Gastroesophageal sphincter (tissue), 4 donors: ENCODE measurements at places on chromosomes 11 and 22. TPM values are rescaled to one million over a fixed set of nuclear protein-coding genes. Genes with fewer than 3 reads are reported as not detected.

- H3K4me1 ChIP-seq: peaks cover 62% of the 10 kb centered on the region
- peaks cover 8% of the 10 kb centered on the region for H3K27me3 ChIP-seq
- peak; percentile 63 for ATAC-seq
These were observed 759 bp downstream of the ROBO4 start for GRCh38 chr11:124896821-124897391.

DNA sequence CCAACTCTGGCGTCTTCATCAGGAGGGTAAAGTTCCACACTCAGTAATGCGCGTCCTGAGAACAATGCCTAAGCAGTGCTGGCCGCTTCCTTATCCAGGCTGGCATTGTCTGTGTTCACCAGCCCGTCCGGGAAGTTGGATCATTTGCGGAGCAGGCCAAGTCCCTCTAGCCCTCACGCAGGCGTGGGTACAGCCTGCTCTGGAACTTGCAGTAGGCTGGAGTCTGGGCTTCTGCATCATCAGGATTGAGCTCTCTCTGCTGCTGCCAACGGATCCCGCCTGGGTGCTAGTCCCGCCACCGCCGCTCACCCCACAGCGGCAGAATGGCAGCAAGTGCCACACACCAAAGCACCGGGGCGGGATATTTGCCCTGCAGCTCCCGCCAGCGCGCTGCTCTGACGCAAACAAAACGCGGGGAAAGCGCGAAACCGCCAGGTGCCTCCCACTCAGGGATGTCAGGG is 29.0 kb downstream of the GLYATL1 start:
- H3K36me3 ChIP-seq: no peaks in the 10 kb centered on the region
- no peak overlapping the region for H3K4me3 ChIP-seq
- no peaks in the 10 kb centered on the region for H3K4me1 ChIP-seq
- ATAC-seq: no peak
- no peak overlapping the region for H3K27ac ChIP-seq

GRCh38 chr11:72307439-72307838 is 63.5 kb upstream of the PHOX2A start:
- no peak overlapping the region for H3K27ac ChIP-seq
- no peaks in the 10 kb centered on the region for H3K27me3 ChIP-seq
- H3K36me3 ChIP-seq: peaks cover 58% of the 10 kb centered on the region
- ATAC-seq: no peak
- no peak overlapping the region for H3K4me3 ChIP-seq
- H3K4me1 ChIP-seq: peaks cover 33% of the 10 kb centered on the region

GRCh38 chr11:61049859-61050258 is 52.4 kb upstream of the CD5 start:
- no peak overlapping the region for H3K27ac ChIP-seq
- no peak overlapping the region for H3K4me3 ChIP-seq
- H3K4me1 ChIP-seq: no peaks in the 10 kb centered on the region
- ATAC-seq: no peak
- no peaks in the 10 kb centered on the region for H3K36me3 ChIP-seq

- ATAC-seq: no peak
- peaks cover 41% of the 10 kb centered on the region for H3K27me3 ChIP-seq
- no peaks in the 10 kb centered on the region for H3K4me1 ChIP-seq
These were observed 19.4 kb downstream of the PTPN5 start for GRCh38 chr11:18772211-18772610.

GRCh38 chr11:108853864-108854263 is 189.0 kb downstream of the DDX10 start:
- no peak for ATAC-seq
- H3K4me1 ChIP-seq: peaks cover 31% of the 10 kb centered on the region
- H3K27me3 ChIP-seq: no peaks in the 10 kb centered on the region
- H3K4me3 ChIP-seq: peak overlapping the region; percentile 0
- no peaks in the 10 kb centered on the region for H3K36me3 ChIP-seq

GRCh38 chr11:118928870-118929500 is 3.3 kb upstream of the BCL9L start:
- peak overlapping the region; percentile 86 for H3K4me3 ChIP-seq
- no peaks in the 10 kb centered on the region for H3K36me3 ChIP-seq
- H3K4me1 ChIP-seq: no peaks in the 10 kb centered on the region

DNA sequence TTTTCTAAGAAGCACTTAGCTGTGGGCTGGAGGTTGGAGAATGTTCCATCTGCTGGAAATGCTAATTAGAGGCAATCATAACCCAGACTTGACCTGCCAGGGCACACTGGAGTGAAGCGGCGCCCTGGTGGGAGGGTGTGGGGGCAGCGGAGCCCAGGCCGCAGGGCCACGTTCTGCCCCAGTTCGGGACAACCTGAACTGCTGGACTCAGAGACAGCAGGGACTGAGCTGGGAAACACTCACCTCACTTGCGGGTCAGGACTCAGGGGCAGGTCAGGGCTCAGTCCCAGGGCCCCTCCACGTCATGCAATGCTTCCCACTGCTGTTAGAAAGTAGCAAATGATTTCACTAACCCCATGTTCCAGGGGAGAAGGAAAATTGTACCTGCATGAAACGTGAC is 316.4 kb downstream of the NTM start:
- no peak overlapping the region for H3K27ac ChIP-seq
- H3K27me3 ChIP-seq: peaks cover 87% of the 10 kb centered on the region
- no peak overlapping the region for H3K4me3 ChIP-seq
- ATAC-seq: no peak
- no peaks in the 10 kb centered on the region for H3K36me3 ChIP-seq

DNA sequence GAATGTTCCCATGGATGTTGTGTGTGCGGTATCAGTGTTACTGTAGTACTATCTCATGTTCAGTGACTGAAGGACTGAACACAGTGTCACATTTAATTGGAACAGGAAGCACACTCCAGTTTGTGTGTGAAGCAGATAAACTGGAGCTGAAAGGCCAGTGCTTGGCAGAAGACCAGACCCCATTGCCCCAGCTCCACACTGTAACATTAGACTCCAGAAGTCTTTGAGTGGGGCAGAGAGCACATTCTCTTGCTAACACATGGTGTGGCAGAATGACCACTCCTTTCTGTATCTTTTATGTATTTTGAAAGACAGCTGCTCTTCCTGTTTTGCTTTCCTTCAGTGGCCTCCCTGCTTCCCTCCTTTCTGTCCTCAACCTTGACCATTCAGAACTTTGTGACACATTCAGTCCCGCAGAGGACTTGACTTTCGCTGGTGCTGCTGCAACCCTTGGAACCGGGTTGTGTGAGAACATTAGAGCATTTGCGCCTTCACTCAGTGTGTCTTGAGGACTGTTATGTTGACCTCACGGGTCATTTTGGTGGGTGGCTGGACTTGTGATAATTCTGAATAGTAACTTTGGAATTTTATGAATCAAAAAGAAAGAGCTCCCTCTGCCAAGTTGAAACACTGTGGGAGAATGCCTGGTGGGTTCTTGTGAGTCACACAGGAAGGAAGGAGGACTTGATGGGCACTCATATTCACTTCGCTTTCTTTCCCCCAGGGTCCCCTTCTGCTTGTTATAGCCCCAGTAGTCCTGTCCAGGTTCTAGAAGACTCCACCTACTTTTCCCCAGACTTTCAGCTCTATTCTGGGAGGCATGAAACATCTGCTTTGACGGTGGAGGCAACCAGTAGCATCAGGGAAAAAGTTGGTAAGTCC is 26.4 kb downstream of the AMOTL1 start:
- H3K27me3 ChIP-seq: no peaks in the 10 kb centered on the region
- H3K27ac ChIP-seq: peak overlapping the region; percentile 77
- peak; percentile 77 for ATAC-seq
- no peaks in the 10 kb centered on the region for H3K36me3 ChIP-seq
- peaks cover 95% of the 10 kb centered on the region for H3K4me1 ChIP-seq

- no peaks in the 10 kb centered on the region for H3K36me3 ChIP-seq
- no peak overlapping the region for H3K4me3 ChIP-seq
- H3K27ac ChIP-seq: peak overlapping the region; percentile 6
- no peaks in the 10 kb centered on the region for H3K27me3 ChIP-seq
These were observed 164.2 kb downstream of the FAM76B start for GRCh38 chr11:95625164-95625900.

DNA sequence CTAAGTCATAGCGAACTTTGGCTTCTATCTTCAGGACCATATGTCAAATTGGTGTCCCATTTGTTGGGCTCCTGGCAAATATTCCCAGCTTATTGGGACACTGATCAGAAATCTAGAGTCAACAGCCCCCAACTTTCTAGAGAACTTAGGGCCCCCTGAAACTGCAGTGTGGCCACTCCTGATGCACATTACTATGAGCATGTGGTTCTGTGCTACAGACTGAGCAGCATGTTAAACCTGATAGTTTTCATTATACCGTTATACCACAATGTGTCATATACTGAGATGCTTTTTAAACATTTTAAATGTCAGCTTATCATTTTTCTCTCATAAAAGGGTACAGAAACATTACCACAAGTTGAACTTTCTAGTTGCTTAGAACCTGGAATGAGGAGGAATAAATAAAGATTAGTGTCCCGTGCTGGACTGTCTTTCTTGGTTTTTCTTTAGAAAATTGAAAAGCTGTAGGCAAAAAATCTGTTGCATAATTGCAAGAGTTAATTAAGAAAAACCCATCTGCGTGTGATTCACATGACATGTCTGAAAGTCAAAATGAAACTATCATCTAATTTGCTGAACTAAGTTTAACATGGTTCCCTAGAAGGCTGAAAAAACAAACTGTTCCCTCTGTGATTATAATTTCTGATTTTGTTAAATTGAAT is 16.4 kb upstream of the CTSC start:
- H3K36me3 ChIP-seq: no peaks in the 10 kb centered on the region
- no peaks in the 10 kb centered on the region for H3K27me3 ChIP-seq
- no peaks in the 10 kb centered on the region for H3K4me1 ChIP-seq
- H3K27ac ChIP-seq: no peak overlapping the region

DNA sequence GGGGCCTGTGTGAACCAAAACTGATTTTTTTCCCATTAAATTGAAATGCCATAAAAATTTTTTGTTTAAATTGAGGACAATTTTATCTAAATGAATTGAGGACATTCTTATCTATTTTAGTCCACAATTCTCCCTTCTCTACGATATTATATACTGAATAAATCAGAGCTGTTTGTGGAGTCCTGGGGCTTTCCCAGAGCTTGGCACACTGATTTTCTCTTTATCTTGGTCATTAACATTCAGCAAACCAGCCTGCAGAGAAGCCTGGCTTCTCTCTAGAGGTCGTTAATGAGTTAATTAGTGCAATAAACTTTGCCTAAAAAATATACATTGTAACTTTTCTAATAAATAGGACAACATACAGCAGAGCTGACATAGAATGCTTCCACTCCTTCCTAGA is 615.7 kb downstream of the NELL1 start:
- no peaks in the 10 kb centered on the region for H3K27me3 ChIP-seq
- no peak for ATAC-seq
- H3K27ac ChIP-seq: no peak overlapping the region
- no peak overlapping the region for H3K4me3 ChIP-seq
- no peaks in the 10 kb centered on the region for H3K36me3 ChIP-seq

DNA sequence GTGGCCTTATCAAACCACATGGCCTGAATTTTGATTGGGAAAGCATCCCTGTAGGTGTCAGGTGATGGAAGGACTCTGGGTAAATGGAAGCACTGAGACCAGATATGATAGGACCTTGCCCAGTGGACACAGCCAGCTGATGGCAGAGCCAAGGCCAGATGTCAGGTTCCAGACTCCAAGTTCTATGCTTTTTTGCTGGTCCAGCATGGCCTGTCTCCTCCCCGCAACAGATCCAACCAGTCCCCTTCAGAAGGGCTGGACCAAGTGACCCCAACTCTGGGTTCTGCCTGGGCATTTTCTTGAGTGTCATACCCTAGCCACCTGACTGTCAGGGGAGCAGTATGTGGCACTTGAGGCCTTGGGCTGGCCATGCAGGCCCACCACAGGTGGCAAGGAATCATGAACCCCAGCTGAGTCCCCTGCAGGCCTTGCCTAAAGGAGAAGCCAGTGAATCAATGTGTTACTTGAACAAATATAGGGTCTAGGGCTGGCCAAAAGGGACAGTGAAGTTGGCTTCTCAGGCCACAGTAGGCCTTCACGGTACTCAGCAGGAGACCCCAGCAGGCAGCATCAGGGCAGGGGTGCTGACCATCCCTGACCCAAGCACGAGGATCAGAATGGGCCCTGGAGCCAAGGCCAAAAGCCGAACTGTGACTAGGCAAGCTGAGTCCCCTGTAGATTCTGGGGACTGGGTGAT is 27.1 kb downstream of the KCNQ1OT1 start:
- no peak overlapping the region for H3K4me3 ChIP-seq
- H3K27ac ChIP-seq: no peak overlapping the region
- no peaks in the 10 kb centered on the region for H3K4me1 ChIP-seq
- H3K36me3 ChIP-seq: peaks cover 8% of the 10 kb centered on the region

DNA sequence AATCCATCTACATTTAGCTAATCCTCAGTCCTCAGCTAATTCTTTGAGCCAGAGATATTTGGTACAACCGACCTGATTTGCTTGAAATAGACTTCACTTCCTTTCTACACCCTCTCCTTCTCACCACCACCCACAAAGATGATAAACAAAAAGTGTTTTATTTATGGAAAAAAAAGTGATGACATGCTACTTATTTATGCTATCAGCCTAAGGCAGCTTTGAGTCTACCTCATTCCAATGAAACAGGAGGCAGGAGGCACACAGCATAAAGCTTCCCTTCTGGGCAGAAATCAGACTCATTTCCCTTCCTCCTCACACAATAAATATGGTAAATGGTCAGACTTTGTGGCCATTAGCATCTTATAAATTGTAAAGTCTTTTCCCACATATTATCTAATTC is 325.7 kb downstream of the SOX6 start:
- no peaks in the 10 kb centered on the region for H3K4me1 ChIP-seq
- H3K27ac ChIP-seq: no peak overlapping the region
- H3K36me3 ChIP-seq: no peaks in the 10 kb centered on the region
- H3K27me3 ChIP-seq: no peaks in the 10 kb centered on the region
- H3K4me3 ChIP-seq: no peak overlapping the region

- H3K36me3 ChIP-seq: no peaks in the 10 kb centered on the region
- no peak overlapping the region for H3K4me3 ChIP-seq
- peaks cover 36% of the 10 kb centered on the region for H3K27me3 ChIP-seq
- no peak overlapping the region for H3K27ac ChIP-seq
These were observed 65.9 kb downstream of the PRR5L start for GRCh38 chr11:36361901-36362391.

- H3K4me3 ChIP-seq: no peak overlapping the region
- peak overlapping the region; percentile 90 for H3K27ac ChIP-seq
- H3K36me3 ChIP-seq: no peaks in the 10 kb centered on the region
- no peaks in the 10 kb centered on the region for H3K27me3 ChIP-seq
- peaks cover 70% of the 10 kb centered on the region for H3K4me1 ChIP-seq
These were observed 3.5 kb downstream of the ARRB1 start for GRCh38 chr11:75347781-75348566.

DNA sequence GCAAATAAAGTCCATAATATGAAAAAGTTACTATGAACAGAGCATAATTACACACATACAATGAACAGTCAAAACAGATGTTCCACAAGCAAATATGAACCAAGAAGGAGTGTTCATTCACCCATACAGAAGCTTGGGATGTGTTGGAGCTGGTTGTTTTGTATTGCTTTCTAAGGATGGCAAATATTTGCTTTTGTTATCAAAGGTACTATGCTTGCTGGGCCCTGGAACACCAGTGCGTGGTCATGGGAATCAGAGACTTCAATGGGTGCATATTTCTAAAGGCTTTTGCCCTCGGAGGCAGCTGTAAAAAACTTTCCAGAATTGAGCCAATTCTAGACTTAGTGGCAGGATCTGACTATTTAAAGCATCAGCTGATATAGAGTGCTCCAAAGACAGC is 85.1 kb downstream of the BARX2 start:
- H3K4me1 ChIP-seq: no peaks in the 10 kb centered on the region
- peaks cover 29% of the 10 kb centered on the region for H3K27me3 ChIP-seq
- H3K27ac ChIP-seq: no peak overlapping the region
- no peaks in the 10 kb centered on the region for H3K36me3 ChIP-seq
- no peak for ATAC-seq

Gene API5
- total RNA-seq: 106 TPM

Gene TMEM191B
- 1.3 TPM for total RNA-seq

Gene DEFB131B
- not detected for total RNA-seq

Gene DTX4
- 6.0 TPM for total RNA-seq

Gene OR10AG1
- not detected for total RNA-seq

Gene HOATZ
- not detected for total RNA-seq

Gene CECR2
- 1.1 TPM for total RNA-seq

Gene BARX2
- total RNA-seq: 2.1 TPM
